ENCODE measurements at places on chromosomes 5 and 9.

GRCh38 chr9:86751207-86751606 lies 196.1 kb downstream of the GAS1 start:
- no peak for DNase-seq

DNA sequence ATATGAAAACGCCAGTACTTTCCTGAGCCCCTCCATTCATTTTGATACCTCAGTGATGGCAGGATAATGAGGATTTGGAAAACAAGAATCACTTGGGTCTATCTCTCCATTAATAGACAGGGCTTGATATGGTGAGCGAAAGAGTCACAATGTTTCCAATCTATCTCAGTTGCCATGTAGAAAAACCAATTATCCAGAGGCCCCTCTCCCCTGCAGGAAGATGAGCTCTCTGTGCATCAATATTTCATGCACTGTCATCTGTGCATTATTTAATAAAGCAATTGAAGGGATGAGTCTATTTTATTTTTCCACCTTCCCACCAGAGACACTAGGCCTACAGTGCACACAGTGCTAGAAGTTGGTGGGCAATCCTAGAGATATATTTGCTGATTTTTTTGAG lies 326.9 kb downstream of the SPOCK1 start:
- DNase-seq, result no peak

DNA sequence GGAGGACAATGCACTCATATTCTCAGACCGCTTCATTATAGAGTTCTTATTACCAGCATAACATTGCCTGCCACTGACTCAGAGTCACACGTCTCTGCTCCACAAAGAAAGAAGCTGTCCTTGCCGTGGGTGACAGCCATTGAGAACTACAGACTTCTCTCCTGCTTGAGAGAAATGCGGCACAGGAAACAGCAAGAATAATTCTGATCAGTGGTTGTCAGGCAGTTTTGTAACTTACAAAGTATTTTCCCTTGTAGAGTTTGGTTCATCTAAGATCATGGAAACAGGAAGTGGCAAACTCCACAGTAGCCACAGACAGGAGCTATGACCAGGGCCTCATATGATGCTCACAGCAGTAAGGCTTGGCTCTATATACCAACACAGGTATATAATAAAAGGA lies 47.0 kb downstream of the KCNV2 start:
- no peak for DNase-seq

- DNase-seq, result no peak
These were observed 15.9 kb upstream of the IFNA14 start for GRCh38 chr9:21255538-21256212.

DNA sequence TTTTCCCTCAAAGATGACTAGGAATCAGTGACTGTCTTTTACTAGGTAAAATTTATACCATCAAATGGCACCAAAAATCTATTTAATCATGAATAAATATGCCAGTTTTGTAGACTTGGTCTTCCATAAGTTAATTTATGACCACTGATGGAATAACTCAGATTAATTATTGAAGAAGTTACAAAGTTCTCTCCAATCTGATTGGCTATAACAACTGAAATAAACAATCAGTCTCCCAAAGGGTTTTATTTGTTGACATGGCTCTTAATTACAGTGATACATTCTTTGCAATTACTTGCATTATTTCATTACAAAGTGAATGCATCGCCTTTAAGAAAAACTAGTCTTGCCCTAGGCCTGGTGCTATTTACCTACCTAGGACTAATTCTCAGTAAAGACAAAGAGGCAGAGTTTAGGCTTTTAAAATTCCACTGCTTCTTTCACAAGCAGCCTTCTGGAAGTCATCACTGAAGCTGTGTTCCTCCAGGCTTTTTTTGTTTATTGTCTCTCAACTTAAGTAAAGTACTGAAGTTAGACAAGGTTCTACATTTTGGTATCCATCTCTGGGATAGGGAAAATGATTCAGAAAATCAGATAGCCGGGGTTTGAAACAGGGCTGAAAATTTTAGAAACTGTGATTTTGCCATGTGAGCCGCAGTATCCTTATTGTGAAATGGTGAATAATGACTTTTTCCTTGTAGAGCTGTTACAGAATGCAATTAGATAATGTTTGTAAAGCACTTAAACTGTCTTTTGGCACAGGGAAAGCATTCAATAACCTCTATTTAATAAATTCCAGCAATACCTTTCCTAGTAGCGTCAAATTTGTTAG lies 2.5 kb downstream of the STOM start:
- DNase-seq, result no peak

DNA sequence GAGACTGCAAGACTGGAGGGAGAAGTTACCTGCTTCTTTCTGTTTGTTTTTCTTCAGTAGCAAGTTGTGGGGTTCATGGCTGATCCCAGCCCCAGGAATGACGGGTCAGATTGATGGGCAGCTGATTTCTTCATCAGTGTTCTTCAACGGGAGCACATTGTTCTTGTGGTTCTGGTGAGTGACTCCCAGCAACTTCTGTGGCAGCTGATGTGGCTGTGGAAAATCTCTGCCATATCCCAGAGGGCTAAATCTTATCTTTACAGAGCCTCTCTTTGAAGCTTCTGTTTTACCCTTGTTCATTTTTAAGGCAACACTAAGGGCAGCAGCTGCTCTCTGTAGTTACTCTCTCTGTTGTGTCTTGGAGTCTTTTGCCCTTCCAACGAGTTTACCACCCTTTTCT lies 710.3 kb downstream of the PRELID2 start:
- no peak for DNase-seq

GRCh38 chr5:165497707-165498106 lies 1992.3 kb downstream of the MAT2B start:
- no peak for DNase-seq

All from COR-L47 (cell line).